ENCODE measurements at places on chromosomes 1 and 21. TPM values are rescaled to one million over a fixed set of nuclear protein-coding genes. Genes with fewer than 3 reads are reported as not detected.

Gene PPIAL4G
- not detected for total RNA-seq

Gene NEXN
- total RNA-seq, result 0.77 TPM

Gene DENND2D
- 1.4 TPM for total RNA-seq

Gene EIF4G3
- total RNA-seq, result 34.1 TPM

Gene APOBEC4
- total RNA-seq, result not detected

Gene THRAP3
- total RNA-seq, result 115 TPM

Gene SPATA46
- total RNA-seq, result not detected

Gene CDK18
- 0.39 TPM for total RNA-seq

Gene LDLRAD1
- total RNA-seq, result not detected

Gene NTRK1
- total RNA-seq, result not detected

DNA sequence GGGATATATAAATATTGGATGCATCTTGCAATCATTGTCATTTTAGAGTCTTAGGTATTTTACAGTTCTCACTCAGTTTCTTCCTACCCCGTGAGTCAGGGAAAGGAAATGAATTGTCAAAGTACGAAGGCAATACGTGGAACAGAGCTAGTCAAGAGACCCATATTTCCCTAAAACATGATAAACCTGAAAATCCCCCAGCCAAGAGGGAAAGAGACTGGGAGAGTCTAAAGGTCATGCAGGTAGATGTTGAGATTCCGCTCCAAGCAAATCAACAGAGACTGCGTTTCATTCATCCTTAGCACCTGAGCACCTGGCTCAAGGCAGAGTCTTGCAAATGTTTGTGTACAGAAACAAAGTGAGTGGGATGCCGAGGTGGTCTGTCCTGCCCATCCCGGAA is 58.0 kb downstream of the SH3GLB1 start:
- DNase-seq, result no peak

DNA sequence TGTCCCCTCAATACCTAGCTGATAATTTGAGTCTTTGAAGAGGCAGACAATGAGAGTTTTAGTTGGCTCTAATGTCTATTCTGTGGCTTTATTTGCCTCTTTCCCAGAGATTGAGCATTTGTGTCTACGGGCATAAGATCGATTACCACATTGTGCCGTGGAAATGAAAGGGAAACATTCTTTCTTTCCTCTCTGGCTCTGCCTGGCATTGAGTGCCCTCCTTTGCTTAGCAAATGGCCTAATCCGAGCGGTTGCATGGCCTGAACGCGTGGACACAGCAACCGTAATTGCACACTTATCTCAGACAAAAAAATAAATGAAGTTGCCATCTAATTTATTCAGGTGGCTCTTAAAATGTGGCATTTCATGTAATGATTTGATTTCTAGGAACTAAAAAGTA is 247.9 kb downstream of the ADGRL2 start:
- no peak for DNase-seq

DNA sequence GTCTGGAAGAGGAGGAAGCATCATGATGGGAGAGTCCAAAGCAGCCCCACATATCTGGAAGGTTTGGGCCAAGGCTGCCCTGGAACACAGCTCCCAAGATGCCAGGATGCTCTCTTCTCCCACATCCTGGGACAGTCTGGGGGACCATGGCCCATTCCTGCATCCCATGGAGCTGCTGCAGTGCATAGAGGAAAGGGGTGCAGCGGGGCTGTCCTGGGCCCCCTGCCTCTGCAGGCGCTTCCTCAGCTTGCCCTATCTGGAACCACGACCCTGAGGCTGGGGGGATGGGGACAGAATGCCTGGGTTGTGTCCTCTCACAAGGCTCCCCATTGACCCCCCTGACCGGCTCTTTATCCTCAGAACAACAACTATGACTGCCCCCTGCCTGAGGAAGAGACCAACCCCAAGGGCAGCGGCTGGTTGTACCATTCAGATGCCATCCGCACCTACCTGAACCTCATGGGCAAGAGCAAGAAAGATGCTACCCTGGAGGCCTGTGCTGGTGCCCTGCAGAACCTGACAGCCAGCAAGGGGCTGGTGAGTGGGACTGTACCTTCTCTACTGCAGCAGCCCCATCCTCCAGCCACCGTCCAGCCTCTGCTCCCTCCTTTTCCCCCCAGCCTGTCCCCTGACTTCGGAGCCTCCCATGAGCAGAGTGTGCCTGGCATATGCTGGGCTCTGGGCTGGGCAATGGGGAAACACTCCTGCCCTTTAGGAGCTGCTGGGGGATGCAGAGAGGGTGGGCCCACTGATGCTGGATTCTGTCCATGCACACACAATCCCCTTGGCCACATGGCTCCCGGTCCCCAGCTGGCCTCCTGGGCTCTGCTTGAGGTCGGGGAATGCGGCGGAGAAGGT is 39.6 kb downstream of the PKP1 start:
- DNase-seq, result no peak

GRCh38 chr1:240579511-240579910 is 32.4 kb downstream of the GREM2 start:
- no peak for DNase-seq

GRCh38 chr1:62991152-62991551 is 207.2 kb downstream of the ATG4C start:
- no peak for DNase-seq

DNA sequence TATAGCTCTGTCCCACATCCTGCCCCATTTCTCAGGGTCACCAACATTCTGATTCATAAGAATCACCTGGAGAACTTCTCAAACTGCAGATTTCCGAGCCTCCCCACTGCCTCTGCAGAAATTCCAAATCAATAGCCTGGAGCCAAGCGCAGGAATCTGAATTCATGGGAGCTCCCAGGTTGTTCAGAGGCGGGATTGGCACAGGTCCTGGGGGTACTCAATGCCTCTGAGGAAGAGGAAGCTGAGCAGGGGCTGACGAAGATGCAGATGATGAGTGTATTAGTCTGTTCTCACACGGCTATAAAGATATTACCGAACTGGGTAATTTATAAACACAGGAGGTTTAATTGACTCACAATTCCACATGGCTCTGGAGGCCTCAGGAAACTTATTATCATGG is 455.5 kb downstream of the MATN1 start:
- no peak for DNase-seq

DNA sequence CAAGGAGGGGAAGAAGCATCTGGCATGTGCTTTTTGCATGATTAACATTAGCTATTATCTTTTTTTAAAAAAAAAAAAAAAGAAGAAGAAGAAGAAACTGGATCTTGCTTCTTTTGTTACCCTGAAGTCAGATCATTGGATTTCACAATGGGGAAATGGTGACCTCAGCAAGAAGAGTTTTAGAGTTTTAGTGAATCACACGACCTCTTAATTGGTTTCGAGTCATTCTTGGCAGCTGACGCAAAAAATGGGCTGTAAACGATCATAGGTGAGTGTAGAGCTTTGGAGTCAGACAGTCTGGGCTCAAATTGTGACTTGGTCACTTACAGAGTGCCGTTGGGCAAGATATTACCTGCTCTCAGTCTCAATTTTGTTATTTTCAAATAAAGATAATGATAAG is 33.3 kb upstream of the PGBD5 start:
- DNase-seq, result no peak

DNA sequence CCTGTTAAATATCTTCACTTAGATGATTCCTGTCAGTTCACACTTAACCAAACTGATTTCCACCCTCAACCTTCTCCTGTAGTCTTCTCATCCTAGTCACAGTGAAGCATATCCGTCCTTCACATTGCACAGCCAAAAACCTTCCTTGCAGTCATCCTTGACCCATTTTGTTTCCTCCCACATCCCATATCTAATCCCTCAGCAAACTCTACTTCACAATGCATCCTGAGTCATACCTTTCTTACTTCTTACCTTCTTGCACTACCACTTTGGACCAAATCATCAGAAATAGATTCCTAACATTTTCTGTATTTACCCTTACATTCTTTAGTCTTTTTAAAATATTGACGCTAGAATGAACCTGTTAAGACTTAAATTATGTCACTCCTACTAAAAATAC is 86.9 kb downstream of the OLFML2B start:
- DNase-seq, result no peak

GRCh38 chr1:114033961-114034360 is 54.7 kb downstream of the OLFML3 start:
- DNase-seq, result no peak

DNA sequence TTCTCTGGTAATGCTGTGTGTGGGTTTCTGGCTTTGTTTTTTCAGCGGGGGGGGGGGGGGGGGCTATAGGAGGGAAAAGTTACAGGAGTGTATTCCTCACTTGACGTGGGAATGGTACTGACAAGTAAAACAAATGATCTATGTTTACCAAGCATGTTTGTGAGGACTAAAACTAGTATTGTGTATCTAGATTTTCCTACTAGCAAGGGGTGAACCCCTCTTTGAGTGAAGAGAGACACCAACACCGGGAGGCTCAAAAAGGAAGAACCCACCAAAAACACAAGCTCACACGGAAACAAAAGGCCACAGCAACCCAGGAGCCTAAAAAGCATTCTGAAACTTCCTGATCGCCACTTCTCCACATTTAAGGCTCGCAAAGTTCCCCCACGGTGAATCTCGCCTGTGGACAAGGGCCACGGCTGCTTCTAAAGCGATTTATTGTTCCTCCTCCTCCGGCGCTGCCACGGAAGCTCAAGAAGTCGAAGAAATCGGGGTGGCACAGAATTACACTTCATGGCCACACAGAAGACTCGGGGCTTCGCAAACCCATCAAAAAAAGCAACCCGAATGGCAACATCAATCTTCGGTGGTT is 703 bp downstream of the PUM1 start:
- DNase-seq, result peak; percentile 20

- no peak for DNase-seq
Observed at GRCh38 chr21:33386222-33386784, 16.9 kb upstream of the IFNGR2 start.

DNA sequence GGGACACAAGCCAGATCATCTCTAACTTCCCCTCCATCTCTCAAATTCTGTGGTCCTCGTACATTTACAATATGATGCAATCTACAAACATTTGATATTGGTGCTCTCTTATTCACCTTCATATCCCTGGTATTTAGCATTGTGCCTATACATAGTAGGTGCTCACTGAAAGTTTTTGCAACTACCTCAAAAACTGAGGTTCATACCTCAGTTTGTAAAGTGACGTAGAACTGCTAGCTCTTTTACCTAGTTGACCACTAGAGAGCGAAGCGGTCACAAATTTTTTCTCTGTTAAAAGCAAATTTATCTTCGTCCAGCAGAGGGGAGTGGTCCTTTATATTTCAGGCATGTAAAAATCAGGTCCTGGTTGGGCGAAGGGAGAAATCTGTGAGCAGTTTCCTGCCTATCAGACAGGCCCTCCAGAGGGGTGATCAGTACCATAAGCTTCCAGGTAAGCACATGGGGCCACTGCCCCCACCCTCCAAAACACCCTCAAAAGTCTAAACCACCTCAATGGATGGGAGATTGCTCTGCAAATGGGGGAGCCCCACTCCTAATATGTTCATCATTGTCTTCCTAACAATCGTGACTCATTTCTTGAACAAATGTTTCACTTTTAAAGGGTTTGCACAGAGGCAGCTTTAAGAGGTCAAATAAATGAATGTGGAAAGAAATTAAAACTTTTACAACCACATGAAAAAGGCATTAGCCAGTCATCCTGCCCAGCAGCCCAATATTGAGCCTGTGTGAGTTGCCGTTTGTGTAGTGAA is 10.6 kb upstream of the HLCS start:
- DNase-seq, result peak; percentile 87

DNA sequence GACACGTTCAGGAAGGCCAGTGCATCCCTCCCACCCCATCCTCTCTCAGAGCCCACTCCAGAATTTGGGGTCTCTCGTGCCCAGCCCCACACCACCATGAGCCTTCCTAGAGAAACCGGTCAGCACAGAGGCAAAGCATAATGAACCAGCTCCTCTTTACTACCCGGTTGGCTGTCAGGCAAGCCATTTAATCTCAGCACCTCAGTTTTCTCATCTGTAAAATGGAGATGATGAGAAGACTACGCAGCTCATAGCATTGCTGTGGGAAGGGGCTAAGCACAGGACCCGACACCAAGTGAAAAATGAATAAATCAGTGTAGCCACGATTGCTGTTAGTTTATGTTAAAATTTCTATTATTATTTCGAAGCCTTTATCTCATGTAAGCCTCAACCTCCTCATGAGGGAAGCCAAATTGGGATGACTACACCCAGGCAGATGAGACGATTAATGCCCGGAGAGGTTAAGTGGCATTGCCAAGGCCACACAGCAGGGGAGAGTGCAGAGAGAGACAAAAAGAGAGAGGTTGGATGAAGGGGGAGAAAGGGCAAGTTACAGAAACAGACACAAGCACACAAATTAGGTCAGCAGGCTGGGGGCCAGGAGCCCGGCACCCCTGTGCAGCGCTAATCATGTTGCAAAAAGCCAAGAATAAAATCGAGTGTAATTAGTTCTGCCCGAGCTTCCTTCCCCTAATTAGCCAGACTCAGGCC is 25.7 kb downstream of the SDC3 start:
- no peak for DNase-seq

GRCh38 chr1:7422966-7423365 is 348.1 kb upstream of the VAMP3 start:
- no peak for DNase-seq

DNA sequence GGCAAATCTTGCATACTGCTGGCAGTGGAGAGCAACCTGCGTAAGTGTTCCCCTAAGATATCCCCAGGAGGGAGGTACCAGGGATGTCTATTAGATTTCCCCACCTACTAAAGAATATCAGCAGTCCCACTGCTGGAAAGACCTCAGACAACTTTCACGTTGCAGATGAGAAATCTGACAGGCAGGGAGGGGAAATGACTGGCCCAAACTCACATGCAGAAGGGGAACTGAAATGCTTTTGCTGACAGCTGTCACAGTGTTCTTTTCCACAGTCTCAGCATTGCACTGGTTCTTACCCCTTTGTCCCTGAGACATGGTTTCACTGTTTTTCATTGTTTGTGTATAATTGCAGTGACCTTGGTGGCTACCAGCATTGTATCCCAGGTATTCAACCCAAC is 84.8 kb upstream of the ATP1A1 start:
- DNase-seq, result no peak

DNA sequence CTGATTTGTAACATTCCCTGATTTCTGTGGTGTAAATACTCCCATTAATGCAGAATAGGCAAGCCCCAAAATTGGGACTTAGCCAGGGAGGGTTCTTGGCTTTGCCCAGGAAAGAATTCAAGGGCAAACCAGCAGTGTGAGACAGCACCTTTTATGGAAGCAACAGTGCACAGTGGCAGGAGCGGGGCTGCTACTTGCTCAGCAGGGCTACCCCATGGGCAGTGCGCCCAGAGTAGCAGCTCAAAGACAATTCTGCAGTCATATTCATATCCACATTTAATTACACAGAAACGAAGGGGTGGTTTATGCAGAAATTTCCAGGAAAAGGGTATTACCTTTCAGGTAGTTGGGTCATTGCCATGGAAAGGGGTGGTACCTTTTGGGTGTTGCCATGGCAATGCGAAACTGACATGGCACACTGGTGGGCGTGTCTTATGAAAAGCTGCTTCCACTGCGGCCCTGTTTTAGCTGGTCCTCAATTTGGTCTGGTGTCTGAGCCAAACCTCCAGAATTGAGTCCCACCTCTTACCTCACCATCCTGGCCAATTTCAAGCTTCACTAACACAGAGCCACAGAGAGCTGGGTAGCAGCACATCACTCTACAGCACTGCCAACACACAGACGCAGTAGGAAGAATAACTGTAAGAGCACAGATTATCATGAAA is 35.9 kb downstream of the FHAD1 start:
- no peak for DNase-seq

GRCh38 chr1:168146626-168147025 is 9.9 kb upstream of the GPR161 start:
- DNase-seq, result no peak

Measured in dermis microvascular lymphatic vessel endothelial cell (primary cell).